ENCODE measurements at places on chromosomes 16 and 17.

DNA sequence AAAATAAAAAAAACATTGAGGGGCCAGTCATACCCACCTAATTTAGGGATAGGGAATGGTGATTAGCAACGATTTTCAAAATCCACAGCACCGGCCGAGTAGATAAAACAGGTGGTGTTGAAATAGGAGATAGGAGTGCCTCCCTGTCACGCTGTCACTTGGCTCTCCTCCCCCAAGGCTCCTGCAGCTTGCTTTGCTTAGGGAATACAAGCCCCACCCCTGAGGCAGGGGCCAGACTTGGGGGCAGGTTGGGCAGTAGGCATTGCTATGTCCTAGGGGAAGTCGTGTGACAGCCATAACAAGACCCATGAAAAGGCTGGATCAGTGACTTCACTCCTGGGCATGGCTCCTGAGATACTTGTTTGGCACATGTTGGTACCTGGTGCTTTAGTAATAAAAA lies 25.8 kb downstream of the POLR2A start:
- DNase-seq: no peak

DNA sequence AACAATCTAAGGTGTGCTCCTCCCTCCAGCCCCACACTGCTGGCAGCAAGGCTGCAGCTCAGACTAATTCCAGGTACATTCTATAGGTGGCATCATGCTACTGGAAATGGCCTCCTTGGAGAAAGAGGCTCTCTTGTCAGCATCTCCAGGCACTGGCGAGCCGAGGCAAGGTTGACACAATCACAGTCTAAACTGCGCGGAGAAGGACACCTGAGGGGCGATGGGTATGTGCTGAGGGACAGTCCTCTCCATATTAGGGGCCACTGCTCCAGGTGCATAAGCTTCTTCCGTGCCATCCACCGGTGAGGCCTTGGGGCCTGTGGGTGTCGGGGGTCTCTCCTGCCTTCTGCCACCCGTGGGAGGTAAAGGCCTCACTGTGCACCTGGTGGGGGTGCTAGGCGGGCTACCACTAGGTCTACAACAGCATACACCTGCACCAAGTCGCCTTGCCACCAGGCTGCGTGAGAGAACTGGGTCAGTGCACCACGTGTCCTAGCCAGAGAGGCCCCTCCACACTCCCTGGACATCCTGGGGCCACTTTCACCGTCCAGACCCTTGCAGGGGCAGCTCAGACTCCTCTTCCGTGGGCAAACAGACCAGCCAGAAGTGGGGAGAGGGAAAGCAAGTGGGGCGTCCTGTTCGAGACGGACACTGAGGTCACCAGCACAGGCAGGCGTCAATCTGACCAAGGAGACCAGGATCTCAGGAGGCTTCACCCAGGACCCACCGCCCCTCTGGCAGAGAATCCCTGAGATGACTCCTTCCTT lies 12.1 kb upstream of the CBX8 start:
- no peak for DNase-seq

- DNase-seq: no peak
Observed at GRCh38 chr17:11980813-11981212, 16.5 kb downstream of the ZNF18 start.

GRCh38 chr17:42975265-42975664 lies 4.6 kb downstream of the PTGES3L start:
- no peak for DNase-seq

DNA sequence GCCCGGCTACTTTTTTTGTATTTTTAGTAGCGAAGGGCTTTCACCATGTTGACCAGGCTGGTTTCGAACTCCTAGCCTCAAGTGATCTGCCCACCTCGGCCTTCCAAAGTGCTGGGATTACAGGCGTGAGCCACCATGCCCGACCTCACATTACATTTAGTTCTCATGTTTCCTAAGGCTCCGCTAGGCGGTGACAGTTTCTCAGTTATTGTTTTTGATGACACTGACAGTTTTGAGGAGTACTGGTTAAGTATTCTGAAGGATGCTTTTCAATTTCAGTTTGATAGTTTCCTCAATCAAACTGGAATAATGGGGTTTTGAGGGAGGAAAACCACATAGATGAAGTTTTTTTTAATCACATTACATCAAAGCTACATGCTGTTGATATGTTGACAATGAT lies 1028.5 kb downstream of the CDH8 start:
- DNase-seq: no peak

DNA sequence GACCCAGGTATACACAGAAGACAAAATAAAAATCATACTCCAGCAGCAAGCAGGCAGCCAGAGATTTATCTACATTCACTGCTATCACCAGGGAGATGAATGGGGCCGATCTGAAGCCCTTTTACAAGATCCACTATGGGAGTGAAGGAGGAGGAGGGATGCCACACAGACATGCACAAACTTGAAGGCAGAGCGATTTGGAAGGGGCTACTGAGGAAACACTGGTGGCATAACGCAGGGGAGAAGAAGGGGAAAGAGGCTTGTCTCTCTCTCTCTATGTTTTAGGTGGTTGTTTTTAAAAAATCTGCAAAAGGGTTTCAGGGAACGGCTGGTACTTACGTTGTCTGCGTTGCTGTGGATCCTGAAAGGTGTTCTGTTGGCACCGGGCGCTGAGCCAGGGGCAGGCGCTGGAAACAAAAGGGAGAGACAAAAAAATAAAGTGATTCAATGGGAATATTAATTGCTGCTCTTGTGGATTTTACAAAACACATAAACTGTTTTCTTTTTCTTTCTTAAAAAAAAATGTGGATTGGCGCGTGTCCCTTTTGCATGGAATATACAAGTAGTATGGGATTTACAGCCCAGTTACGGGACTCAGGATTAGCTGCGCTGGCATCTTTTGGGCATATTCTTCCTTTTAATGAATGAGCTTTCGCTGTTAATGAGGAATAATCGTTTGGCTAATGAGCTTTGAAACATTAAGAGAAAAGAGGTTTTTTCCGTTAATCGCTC lies 255.3 kb upstream of the PMFBP1 start:
- no peak for DNase-seq

DNA sequence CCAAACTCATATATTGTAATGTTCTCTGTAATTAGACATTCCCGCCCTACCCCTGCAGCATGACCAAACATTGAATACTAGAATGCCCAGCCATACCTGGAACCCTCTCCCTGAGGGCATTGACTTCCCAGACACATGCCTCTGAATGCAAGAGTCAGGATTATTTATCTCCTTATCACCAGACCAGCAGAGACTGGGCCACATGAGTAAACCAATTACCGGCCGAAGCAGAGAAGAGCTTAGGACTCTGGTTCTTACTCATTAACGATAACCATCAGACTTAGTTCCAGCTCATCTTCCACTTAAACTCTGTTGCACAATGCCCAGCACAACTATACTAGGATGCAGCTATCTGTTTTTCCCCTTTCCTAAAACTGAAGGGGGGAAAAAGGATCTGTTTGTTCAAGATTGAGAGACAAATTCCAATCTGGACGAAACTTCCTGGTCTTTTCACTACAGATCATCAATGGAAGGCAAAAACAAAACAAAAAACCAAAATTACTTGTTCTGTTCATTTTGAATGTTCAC lies 88.2 kb upstream of the CORO6 start:
- DNase-seq: peak; percentile 34

GRCh38 chr17:64460955-64461354 lies 12.0 kb downstream of the MILR1 start:
- DNase-seq: peak; percentile 9

DNA sequence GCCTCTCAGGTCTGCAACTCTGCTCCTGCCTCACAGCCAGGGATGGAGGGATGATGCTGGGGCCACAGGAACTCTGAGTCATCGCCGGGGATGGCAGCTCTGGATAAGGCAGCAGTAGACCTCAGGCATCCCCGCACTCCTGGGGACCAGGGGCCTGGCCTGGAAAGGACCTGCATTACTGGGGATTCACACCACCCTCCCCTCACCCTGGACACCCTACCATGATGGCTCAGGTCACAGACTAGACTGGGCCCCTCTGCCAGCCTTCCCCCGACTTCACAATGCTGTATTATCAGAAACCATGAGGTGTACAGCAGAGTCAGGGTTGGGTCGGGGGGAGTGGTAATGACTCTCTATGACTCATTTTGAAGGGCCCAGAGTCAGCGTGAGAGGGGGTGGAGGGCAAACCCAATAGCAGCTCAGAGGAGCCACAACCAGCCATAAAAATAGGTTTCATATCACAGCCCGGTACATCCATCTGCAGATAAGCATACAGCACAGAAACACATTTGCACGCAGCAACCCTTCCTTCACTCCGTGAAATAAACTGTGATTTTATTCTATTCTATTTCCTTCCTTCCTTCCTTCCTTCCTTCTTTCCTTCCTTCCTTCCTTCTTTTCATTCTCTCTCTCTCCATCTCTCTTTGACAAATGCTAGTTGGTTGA lies 28.8 kb downstream of the DYNLRB2 start:
- DNase-seq: peak; percentile 67

DNA sequence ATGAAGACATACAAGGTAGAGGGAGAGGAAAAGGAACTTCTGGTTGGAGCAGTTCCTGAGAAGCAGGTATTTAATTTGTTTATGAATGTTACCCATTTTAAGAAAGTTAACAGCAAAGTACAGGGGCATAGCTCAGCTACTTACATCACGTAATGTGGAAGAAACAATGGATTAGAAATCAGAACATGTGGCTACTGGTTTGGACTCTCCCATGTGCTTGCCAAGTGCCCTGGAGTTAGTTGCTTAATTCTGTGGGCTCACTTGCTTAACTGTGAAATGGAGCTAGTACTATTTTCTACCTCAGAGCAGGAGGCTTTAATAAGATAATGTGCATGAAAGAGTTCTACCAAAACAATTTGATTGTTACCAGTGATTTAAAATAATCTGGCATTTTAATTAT lies 27.3 kb downstream of the RSPRY1 start:
- no peak for DNase-seq

GRCh38 chr16:48864055-48864454 lies 254.1 kb upstream of the N4BP1 start:
- no peak for DNase-seq

GRCh38 chr16:69100071-69100691 lies 5.3 kb upstream of the HAS3 start:
- no peak for DNase-seq

- DNase-seq: no peak
Observed at GRCh38 chr16:13095061-13095460, 193.7 kb downstream of the SHISA9 start.

GRCh38 chr16:54632322-54633220 lies 298.1 kb upstream of the IRX5 start:
- DNase-seq: peak; percentile 38

DNA sequence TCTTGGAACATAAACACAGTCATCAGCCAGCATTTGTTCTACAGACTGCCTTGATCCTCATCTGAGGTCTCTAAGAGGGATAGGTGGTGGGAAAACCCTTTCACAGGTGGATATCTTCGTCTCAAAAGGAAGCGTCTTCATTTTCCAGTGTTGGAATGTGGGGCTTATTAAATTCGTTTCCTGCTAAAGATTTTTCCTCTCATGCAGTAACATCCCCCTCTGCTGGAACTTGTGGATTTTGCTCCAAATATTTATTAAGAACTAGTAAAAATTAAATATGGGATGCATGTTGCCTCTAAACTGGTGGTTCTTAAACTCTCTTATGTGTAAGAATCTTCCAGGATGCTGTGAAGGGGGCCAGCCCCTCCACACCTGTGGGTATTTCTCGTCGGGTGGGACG lies 20.1 kb upstream of the MLYCD start:
- DNase-seq: peak; percentile 62

DNA sequence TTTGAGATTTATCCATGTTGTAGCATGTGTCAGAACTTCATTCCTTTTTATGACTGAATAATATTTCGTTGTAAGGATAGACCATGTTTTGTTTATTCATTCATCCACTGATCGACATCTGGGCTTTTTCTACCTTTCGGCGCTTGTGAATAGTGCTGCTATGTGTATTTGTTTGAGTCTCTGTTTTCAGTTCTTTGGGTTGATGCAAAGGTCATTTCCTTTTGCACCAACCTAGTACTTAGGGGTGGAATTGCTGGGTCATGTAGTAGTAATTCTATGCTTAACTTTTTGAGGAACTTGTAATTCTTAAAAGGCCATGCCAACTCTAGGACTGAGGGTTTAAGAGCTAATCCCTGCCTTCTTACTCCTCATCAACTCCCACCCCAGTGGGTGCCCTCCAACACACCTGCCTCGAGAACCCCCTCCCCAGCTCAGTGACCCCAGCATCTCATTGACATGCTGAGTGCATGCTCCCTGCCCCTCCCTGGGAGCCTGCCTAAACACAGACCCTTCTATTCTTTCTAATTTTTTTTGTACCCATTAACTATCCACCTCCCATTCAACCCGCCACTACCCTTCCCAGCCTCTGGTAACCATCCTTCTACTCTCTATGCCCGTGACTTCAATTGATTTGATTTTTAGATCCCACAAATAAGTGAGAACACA lies 51.2 kb downstream of the ABAT start:
- DNase-seq: no peak

GRCh38 chr17:73969956-73970355 lies 233.5 kb upstream of the RPL38 start:
- no peak for DNase-seq

GRCh38 chr17:21165922-21166594 lies 39.3 kb downstream of the DHRS7B start:
- no peak for DNase-seq

DNA sequence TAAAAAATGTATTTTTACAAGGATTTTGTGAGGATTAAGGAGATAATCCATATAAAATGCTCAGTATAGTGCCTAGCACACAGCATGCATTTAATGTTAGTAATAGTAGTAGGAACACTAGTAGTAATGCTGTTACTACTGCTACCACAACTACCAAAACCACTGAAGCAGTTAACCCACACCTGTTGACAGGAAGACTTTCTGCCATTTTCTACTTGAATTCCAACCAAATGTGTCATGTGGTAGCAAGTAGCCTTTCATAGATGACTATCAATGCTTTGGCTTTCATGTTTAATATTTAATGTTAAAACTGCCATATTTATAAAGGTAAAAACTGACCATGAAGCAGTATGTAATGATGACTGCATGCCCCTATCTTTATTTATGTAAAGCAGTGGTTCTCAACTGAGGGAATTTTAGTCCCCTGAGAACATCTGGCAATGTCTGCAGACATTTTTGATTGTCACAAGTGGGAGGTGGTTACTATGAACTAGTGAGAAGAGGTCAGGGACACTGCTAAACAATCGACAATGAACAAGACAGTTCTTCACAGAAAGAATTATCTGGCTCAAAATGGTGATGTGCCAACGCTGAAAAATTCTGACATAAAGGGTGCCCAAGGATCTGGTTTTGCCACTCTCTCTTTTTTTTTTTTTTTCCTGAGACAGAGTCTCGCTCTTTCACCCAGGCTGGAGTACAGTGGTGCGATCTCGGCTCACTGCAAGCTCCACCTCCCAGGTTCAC lies 89.4 kb downstream of the ITFG1 start:
- no peak for DNase-seq

GRCh38 chr16:67675999-67676398 lies 9.4 kb downstream of the C16orf86 start:
- DNase-seq: no peak

- DNase-seq: peak; percentile 40
Observed at GRCh38 chr16:9151597-9151996, 60.2 kb downstream of the HAPSTR1 start.

GRCh38 chr16:7137560-7138330 lies 194.9 kb upstream of the RBFOX1 start:
- DNase-seq: no peak

- no peak for DNase-seq
Observed at GRCh38 chr17:4209611-4210010, 54.2 kb downstream of the ANKFY1 start.

- no peak for DNase-seq
Observed at GRCh38 chr17:45950888-45951287, 48.2 kb upstream of the STH start.

- DNase-seq: no peak
Observed at GRCh38 chr16:82819286-82819685, 192.5 kb downstream of the CDH13 start.
